ENCODE measurements at places on chromosomes 13 and 19.
A peak's percentile ranks its signal among the peaks of the same experiment; 100 is the strongest.

- DNase-seq = peak; percentile 44
These were observed 15.9 kb downstream of the ZNF787 start for GRCh38 chr19:56105090-56105701.

DNA sequence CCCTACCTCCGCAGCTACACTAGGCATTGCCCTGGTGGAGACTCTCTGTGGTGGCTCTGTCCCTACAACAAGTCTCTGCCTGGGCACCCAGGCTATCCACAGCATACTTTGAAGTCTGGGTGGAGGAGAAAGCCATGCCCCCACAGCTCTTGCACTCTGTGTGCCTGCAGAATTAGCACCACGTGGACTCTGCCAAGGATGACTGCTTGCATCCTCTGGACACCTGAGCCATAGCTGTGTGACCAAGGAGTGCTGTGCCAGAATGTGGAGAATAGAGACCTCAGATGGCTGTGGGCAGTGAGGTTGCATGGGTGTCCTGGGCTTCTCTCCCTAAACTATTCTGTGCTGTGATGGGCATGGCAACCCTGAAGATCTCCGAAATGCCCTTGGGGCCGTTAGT is 21.2 kb upstream of the MCF2L start:
- no peak for DNase-seq

DNA sequence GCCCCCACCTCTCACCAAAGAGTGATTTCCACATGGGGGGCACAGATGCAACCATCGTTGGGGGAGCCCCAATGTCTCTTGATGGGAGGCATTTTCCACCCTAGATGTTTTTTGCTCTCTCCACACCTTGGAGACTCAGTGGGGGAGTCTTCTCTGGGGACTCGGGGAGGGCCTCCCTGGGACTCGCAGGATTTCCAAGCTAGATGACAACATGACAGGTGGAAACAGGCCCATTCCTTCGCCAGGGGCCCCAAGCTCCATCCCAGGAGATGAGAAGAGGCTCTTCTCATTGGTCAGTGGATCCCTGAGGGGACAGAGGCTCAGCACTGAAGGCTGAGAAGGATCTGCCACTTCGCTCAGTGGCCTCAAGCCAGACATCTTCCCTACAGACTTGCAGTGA is 12.7 kb upstream of the KIR2DL4 start:
- DNase-seq = no peak

DNA sequence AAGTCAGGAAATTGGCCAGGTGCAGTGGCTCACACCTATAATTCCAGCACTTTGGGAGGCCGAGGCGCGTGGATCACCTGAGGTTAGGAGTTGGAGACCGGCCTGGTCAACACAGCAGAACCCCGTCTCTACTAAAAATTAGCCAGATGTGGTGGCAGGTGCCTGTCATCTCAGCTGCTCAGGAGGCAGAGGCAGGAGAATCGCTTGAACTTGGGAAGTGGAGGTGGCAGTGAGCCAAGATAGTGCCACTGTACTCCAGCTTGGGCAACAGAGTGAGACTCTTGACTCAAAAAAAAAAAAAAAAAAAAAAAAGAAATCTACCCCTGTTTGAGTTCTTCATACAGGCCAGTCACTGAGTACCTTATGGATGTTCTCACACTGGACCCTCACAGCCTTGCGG is 42.0 kb downstream of the SLC15A1 start:
- DNase-seq = no peak

DNA sequence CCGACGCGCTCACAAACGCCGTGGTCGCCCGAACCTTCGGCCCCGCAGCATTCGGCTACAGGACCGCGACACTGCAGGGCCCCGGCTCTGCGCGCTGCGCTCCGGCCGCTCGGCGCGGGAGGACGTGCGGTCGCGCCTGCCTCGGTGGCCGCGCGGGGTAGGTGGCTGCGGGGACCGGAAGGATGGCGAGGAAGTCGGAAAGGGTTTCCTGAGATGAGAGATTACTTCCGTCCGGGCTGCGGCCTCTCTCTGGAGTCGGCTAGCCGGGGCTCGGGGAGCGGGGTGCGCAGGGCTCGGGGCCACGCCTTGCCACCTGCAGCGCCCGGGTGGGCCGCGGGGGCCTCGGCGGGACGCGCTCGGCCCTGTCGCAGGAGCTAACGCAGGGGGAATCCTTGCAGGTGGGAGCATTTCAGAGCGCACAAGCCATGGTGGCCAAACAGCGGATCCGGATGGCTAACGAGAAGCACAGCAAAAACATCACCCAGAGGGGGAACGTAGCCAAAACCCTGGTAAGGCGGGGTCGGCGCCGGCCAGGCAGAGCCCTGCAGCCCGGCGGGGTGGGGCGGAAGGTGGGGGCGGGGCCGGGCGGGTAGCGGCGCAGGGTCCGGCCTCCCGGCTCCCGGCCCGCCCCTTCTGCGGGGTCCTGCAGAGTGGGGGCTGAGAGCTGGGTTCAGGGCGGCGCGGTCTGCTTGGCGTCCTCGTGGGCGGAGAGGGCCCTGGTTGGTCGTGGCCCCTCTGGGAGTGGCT is at the start of gene SERP2:
Gene SERP2 (plus strand): TSS at position 224 of the 747 bp plus-strand sequence. CDS start 202 bp downstream, at position 426.
- DNase-seq = no peak

GRCh38 chr19:39475748-39476147 is 4.9 kb upstream of the TIMM50 start:
- DNase-seq = no peak

GRCh38 chr13:45320876-45321629 is 19.9 kb downstream of the TPT1 start:
- no peak for DNase-seq

GRCh38 chr13:44263751-44264620 is 109.6 kb upstream of the SERP2 start:
- DNase-seq = no peak

DNA sequence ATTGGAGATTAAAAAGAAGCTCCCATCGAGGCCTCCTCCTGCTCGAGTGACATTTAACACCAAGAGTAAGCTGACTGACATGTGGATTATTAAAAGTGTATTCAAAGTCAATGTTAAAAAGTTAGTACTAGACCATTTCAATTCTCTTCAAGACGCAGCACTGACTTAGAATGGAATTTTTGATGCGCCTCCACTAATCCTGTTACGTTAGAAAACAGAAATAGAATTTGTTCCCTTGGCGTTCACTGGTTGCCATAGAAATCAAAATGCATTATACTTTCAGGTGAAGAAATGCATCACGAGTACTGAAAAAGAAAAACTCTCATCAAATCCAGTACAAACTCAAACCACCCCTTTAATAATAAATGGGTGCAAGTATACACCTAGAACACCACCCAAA is 42.2 kb downstream of the BRD4 start:
- no peak for DNase-seq

GRCh38 chr19:31113293-31113692 is 235.9 kb downstream of the TSHZ3 start:
- no peak for DNase-seq

GRCh38 chr13:40781717-40782116 is 7.7 kb upstream of the SLC25A15 start:
- DNase-seq = no peak

- DNase-seq = no peak
These were observed 82.8 kb downstream of the FRY start for GRCh38 chr13:32114284-32114950.

- DNase-seq = no peak
These were observed 6.5 kb downstream of the MAB21L1 start for GRCh38 chr13:35469806-35470525.

DNA sequence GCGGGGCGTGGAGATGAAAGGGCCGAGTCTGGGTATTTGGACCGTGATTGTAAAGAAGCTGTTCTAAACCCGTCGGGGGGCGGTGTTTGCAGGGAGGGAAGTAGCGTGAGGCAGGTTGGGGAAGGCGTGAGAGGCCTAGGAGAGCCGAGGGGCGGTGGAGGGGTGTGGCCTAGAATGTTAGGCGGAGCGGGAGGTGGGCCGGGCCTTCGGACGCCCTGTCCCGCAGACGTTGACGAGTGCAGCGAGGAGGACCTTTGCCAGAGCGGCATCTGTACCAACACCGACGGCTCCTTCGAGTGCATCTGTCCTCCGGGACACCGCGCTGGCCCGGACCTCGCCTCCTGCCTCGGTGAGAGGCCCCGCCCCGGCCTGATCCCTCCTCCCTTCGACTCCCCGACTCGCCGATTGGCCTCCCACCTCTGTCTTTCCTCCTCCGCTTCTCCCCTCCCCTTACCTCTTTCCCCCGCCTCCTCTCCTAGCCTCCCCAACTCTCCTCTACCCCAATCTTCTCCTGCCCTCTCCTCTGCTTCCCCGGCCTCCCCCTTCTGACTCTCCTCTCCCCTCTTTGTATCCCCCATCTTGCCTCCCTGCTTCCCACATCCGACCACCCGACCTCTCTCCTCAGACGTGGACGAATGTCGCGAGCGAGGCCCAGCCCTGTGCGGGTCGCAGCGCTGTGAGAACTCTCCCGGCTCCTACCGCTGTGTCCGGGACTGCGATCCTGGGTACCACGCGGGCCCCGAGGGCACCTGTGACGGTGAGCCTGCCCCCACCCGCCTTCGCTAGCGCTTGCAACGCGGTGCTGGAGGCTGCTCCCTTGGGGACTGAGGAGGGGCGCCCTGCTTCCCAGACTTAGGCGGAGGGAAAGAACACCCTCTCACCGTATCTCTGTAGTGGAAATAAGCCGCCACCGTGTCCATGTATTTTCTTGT is 12.8 kb downstream of the LTBP4 start:
- peak; percentile 39 for DNase-seq

DNA sequence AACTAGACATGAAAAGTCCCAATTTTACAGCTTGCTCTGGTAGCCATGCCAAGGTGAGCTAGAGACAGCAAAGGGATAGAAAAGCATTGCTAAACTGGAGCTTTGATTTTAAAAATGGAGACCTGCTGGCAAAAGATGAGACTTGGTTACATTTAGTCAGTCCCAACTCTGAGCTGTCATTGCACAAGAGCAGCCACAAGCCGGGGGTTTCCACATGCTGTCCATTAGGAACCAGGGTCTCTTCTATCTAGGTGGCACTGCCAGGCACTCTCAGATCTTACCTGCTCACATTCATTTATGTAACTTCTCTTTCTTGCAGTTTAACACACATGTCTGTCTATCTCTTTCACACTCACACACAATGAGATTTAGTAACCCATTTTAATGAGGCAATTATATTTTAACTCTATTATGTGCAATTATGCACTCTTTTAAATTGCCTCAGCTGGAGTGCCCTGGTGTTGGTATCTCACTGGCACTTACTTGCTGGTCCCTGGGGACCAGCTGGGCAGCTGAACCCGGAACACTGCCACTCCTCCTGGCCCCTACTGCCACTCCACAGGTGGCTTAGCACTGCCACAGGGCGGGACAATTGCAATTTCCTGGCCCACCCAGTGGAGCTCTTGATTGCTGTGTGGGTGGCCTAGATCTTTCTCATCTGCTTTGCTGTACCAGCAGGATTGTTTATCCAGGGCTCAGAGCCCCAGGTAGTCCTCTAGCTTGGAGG is 112.5 kb downstream of the COG6 start:
- DNase-seq = peak; percentile 16

DNA sequence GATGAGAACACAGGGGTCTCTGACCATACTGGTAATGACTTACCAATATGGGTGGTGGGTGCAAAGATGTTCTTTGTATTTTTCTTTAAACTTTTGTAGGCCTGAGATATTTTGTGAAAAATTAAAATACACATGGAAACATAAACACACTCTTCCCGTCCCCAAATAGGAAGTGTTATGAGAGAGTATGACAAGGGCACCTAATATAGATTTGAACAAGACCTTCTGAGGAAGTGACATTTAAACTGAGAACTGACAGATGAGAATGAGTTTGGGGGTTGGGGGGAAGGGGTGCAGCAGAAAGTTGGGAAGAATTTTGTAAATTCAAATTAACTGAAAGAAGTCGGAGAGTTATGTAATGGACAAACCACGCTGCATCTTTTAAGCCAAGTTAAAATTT is 224.2 kb downstream of the RGCC start:
- DNase-seq = no peak

DNA sequence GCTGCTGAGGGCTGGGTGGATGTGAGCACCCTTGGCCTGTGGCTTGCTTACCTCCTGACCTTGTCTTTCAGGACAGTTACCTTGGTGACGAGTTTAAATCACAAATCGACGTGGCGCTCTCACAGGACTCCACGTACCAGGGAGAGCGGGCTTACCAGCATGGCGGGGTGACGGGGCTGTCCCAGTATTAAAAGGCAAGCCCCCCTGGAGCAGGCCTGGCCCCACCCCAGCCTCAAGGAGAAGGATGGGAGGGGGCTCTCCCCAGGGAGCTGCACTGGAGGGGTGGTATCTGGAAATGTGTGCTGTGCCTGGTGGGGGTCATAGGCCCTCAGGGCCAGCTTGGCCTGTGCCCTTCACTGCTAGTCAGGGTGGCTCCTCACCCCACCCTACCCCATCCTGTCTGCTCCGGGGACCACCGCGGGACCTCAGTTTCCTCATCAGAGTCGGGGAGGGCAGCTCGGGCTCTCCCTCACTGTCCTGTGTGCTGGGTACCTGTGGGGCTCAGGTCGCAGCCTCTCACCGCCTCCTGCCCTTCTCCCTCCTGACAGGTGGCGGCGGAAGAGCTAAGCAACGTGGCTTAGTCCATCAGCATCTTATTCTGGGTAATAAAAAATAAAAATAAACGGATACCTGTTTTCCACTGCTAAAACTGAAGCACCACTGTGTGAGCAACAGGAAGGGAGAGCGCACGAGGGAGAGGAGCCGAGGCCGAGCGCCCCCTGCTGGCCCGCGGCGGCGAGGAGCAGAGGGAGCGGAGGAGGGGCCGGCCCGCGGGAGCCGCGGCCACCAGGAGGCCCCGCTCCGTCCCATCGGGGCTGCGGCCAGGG is 29.8 kb downstream of the CERS1 start:
- DNase-seq = no peak

GRCh38 chr13:97414392-97414791 is 19.6 kb upstream of the RAP2A start:
- DNase-seq = no peak

Measured in NCI-H1436 treated with DMSO at 0.1 percent for 48 hours (cell line).